B cell (primary cell): ENCODE measurements at places on chromosomes 5 and 9.
A peak's percentile ranks its signal among the peaks of the same experiment; 100 is the strongest.

DNA sequence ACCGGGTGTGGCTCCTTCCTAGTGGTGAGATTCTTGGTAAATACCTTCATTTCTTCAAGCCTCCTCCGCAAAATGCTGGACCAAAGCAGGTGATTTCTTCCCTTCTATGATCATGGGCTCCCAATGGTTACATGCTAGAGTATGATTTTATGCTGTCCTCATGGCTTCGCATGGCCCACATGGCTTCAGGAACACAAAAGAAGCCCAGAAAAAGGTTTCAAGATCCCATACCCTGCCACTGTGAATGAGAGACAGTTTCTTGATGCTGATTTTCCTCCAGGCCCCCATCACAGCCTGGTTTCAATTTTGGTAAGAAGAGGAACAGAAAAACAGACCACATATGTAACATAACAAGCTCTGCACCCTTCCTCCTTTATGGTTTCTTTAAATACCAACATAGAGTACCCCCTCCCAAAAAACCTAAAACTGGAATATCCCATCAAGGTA lies 2.4 kb upstream of the RXFP3 start:
- peak; percentile 13 for DNase-seq

DNA sequence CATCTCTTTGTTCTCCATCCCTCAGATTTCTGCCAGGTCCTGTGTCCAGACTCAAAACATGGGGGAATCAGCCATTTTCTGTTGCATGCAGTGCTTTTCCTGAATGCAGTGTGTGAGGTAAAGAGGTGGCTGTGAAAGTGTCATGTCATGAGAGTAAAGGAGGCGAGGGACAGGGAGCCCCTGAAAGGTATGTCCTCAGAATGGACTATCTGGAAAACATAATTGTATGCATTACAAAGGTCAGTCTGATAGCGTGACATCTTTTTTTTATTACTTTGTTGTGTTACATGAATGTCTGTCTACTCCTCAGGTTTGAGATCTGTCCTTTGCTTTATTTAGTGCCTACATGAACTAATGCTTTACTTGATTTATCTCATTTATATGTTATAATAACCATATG lies 239.1 kb downstream of the MAN2A1 start:
- DNase-seq, result no peak

DNA sequence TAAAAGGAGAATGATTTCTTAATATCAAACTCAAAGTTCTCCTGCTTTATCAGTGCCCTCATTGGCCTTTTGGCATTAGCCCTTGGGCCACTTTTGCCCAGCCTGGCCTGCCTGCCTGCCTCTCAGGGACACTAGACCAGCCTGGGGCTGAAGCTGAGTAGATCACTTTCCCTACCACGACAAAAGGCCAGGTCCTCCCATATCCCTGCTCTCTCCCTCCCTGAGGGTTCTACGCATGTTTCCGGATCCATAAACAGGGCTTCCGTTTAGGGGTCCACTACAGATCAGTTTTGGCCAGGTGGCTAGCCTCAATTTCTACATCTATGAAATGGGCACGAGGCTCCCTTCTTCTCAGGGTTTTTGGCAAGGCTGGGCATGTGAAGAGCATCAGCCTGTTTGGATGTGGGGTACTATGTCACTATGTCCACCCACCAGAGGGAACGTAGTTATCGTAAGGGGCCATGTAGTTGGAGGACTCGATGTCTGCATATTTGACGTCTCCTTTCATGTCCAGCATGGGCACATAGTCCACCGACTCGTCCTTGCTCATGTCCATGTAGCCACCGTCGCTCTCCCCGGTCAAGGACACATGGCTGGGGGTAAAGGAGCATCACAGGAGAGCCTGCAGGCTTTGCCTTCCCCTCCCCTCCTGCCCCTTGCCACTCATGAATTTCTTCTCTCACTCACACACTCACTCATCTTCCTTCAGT lies 34.0 kb downstream of the PDGFRB start:
- no peak for DNase-seq

GRCh38 chr9:107422189-107423185 lies 67.1 kb downstream of the KLF4 start:
- peak; percentile 30 for DNase-seq

GRCh38 chr9:17588395-17588794 lies 9.5 kb downstream of the SH3GL2 start:
- DNase-seq, result no peak

GRCh38 chr5:179270581-179271427 lies 74.5 kb downstream of the ADAMTS2 start:
- no peak for DNase-seq

GRCh38 chr5:39424736-39425637 lies at the start of gene DAB2:
Gene DAB2 (minus strand): TSS chr5:39424980. CDS start chr5:39394320, 30,660 bp downstream.
- peak; percentile 54 for DNase-seq

DNA sequence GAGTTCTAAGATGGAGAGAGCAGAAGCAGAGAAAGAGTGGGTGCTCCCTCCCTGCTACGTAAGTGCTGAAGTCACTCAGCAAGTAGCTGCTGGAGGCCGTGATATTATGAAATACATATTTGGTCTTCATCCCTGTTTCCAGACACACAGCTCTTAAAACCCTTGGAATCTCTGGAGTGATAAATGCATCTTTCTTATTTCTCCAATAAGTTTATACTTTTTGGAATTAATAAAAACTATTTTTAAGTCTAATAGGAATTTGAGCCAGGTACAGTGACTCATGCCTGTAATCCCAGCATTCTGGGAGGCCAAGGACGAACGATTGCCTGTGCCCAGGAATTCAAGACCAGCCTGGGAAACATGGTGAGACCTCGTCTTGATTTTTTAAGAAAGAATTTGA lies 60.6 kb downstream of the AUH start:
- no peak for DNase-seq

DNA sequence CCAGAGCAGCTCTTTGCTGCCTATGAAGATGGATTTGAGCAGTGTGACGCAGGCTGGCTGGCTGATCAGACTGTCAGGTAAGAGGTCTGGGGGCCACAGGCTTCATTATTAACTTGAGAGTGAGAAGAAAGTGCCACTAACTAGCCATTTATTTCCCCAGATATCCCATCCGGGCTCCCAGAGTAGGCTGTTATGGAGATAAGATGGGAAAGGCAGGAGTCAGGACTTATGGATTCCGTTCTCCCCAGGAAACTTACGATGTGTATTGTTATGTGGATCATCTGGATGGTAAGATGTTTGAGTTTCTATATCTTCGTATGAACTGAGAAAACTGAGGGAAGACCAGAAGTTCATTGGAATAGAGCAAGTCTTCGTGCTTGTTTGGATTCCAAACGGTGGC lies 22.1 kb downstream of the VCAN start:
- no peak for DNase-seq
